ENCODE measurements at places on chromosomes 5 and 9.

- DNase-seq, result no peak
These were observed 189.1 kb upstream of the IL12B start for GRCh38 chr5:159519365-159519764.

DNA sequence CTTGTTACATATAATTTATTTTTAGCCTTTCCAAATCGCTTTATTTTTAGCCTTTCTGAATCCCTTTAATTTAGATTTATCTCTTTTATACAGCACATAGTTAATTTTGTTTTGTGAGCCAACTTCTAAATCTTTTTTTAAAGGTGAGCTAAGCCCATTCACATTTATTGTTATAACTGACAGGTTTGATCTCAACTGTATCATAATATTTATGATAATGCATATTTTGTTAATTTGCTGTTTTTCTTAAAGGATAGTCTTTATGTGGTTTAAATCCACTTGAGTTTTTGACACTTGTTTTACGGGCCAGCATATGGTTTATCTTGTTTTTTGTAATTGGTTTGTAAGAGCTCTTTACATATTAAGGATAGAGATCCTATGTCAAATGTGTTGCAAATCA is 177.8 kb upstream of the SMIM23 start:
- DNase-seq, result no peak

DNA sequence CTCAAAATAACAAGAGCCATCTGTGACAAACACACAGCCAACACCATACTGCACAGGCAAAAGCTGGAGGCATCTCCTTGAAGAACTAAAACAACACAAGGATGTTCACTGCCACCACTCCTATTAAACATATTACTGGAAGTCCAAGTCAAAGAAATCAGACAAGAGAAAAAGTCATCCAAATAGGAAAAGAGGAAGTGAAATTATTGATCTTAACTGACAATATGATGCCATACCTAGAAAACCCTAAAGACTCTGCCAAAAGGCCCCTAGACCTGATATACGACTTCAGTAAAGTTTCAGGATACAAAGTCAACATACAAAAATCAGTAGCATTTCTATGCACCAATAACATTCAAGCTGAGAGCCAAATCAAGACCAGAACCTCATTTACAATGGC is 30.0 kb upstream of the MACIR start:
- no peak for DNase-seq

DNA sequence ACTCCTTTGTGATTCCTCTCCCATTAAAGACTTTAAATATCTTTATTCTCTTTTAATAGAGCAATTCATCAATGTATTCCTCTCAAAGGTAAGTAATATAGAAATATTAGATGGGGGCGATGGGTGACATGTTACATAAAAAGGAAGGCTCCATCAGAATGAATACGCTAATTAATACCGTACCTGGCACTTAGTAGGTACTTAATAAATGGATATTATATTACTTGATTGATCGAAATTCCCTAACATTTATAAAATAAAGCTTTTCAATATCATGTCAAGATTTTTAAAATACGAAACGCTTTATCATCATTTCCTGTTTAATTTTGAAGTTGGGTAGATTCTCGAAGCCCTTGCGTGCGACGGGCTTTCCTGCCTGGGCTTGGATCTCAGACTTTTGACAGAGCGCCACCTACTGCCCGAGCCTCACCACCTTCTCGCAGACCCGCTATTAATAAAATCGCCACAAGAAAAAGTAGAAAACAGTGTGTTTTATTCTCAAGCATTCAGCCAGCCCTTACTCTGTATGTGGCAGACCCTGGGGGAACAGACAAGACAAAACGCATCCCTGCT is 99.4 kb downstream of the C5orf15 start:
- DNase-seq, result peak; percentile 77

GRCh38 chr5:35213608-35214007 is 16.7 kb downstream of the PRLR start:
- DNase-seq, result no peak

DNA sequence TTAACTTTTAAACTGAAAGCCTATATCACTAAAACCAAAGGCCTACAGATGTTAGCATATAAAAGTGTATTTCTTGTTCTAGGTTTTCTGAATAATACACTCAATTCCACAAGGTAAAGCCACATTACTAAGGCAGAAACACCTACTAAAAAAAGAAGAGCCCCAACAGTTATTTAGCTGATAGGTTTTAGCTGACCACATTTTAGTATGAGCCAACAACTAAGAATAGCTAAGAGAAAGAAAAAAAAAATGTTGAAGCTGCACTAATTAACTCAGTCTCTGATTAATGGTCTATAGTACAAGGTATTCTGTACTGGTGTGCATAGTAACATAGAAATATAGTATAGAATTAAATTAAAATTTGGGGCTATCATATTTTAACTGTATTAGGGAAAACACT is 23.5 kb downstream of the ZFR start:
- DNase-seq, result no peak

GRCh38 chr5:78265163-78265562 is 29.3 kb downstream of the AP3B1 start:
- no peak for DNase-seq

GRCh38 chr5:132850066-132850465 is 16.2 kb downstream of the GDF9 start:
- DNase-seq, result peak; percentile 42
